ENCODE measurements at places on chromosomes 2 and 18.

DNA sequence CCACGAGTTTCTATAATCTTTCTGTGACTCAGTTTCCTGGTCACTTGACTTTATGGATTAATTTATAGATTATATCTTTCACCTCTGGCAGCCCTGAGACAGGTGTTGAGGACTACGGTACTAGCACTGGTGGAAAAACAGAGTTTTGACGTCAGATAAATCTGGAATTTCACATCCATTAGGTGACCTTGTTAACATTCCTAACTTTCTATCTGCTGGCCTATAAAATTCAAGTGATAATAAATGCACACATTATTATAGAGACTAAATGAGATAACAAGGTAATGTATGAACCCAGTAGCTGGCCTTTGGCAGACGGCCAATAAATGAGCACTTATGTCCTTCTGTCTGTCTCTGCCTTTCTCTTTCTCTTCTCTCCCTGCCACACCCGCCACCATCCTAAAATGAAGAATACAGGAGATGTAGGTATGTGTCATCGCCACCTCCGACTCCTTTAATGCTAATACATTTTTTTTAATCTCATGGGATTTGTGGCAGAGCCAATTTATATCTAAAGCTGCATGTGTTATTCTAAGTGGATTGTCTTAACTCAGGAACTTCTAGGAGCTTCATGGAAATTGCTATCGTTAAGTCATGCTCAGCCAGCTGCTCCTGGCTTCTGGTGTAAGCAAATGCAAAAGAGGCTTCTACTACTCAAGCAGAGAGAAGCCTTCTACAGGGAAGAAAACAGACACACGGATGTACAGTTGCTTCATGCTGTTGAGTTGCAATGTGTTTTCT is 2.3 kb downstream of the TM4SF20 start:
- peak; percentile 26 for DNase-seq

GRCh38 chr2:165681841-165682240 is 112.2 kb downstream of the GALNT3 start:
- DNase-seq = peak; percentile 69

DNA sequence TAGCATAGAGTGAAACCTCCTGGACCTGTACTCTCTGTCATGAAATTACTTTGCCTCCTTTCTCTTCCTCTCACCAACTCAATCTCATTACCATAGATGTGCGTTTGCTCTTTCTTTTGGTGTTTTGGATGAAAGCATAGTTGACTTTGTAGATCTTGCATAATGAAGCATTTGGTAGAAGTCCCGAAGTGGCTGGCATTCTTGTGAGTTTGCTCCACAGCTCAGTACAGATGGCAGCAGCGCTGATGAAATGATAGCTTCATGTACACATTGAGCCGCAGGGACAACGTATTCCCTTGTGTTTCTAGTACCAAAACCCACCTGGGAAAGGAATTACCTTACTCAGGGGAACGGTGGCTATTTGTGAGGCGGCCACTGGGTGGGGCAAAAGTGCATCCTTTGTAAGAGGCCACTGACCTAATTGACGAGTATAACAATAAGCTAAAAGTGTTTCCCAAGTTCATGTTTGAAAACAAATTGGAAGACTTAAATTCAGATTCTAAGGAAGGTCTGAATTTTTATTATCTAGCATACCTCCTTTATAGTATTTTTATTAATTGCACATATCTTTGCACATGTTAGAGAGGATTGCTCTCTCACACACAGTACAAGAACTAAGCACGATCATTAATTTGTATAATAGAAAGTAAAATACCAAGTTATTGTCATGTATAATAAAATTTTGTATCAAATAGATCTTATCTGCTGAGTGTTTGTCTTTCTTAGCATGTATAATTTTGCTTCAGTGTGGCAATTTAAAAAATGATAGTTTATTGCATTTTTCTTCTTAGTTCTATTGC is 25.4 kb upstream of the CDH7 start:
- no peak for DNase-seq

DNA sequence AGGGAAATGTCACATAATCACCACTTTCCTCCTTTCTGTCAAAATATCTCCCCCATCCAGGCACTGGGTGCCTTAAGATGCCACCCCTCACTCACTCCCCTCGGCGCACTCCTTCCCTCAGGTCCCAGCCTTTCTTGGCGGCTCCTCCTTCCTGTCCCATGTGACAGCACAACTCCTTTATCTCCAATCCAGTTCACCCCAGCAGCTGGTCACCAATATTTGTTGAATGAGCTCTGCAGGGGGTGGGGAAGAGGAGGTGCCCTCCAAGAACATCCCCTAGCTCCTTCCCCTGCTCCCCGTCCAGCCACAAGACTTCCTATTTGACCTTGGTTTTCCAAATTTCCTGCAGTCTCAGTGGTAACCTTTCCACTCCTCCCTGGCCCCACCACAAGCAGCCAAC is 31.6 kb upstream of the ID2 start:
- DNase-seq = no peak

DNA sequence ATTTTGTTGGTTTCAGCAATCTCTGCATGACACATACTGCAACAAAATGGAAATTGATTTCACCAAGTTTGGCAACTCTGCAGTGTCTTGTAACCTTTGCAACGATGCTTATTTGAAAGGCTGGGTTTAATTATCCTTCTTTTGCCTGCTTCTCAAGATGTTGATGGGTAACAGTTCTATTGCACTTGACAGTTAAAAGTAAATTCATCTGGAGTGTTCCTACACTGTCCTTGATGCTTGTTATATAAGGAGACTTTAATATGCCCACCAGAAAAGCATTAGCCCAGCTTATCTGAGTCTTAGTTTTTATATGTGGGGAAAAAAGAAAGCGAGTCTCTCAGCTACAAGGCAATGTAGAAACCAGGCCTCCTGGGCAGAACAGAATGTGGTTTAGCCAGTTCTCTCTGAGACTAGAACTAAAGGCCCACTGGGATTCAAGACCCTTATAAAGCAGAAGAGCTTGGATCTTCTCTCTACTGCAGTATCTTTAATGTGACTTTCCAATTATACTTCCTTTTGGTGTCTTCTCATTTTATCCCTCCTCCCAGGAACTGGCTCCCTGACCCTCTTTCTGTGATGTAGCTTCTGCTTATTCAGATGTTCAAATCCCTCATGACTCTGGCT is 106.8 kb upstream of the LYPD6 start:
- DNase-seq = no peak

DNA sequence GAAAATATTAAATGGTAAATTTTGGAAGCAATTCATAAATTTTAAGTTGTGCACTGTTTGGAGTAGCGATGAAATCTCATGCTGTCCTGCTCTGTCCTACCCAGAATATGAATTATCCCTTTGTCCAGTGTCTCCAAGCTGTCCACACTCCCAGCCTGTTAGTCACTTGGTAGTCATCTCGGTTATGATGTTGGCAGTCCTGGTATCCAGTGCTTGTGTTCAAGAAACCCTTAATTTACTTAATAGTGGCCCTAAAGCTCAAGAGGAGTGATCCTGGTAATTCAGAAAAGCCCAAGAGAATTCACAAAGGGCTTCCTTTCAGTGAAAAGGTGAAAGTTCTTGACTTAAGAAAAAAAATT is 71.8 kb upstream of the STAM2 start:
- DNase-seq = peak; percentile 15

DNA sequence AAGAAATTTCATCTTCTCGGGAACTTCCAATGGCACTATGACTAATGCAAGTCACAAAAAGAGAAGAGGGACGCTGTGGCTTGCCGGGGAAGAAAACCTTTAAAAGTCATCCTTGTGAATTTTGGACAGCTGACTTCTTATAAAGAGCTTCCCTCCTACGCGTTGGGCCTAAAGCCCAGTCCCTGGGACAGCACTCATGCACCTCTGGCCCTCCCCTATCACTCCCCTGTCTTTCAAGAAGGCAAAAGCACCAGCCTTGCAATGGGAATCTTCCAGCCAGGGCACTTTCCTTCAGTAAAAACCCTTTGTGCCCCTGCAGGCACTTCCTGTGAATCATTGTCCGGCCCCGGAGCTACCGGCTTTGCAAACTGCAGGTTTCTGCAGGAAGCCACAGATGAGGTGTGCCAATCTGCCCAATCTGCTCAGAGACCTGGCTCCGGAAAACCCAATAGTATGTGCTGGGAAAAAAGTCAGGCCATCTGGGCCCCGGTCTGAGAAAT is 7.1 kb downstream of the MREG start:
- DNase-seq = peak; percentile 61

DNA sequence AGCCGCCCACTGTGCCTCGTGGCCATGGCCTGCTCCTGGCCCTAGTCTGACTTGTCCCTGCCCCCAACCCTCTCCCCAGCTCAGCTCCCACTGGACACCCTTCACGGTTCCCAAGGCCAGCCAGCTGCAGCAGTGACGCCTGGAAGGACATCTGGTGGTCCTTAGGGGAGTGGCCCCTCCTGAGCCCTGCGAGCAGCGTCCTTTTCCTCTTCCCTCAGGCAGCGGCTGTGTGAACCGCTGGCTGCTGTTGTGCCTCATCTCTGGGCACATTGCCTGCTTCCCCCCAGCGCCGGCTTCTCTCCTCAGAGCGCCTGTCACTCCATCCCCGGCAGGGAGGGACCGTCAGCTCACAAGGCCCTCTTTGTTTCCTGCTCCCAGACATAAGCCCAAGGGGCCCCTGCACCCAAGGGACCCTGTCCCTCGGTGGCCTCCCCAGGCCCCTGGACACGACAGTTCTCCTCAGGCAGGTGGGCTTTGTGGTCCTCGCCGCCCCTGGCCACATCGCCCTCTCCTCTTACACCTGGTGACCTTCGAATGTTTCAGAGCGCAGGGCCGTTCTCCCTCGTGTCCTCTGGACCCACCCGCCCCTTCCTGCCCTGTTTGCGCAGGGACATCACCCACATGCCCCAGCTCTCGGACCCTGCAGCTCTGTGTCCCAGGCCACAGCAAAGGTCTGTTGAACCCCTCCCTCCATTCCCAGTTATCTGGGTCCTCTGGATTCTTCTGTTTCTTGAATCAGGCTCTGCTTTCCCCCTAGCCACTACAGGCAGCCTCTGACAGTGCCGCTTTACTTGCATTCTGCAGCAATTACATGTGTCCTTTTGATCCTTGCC is 35.8 kb downstream of the ANO7 start:
- DNase-seq = no peak

DNA sequence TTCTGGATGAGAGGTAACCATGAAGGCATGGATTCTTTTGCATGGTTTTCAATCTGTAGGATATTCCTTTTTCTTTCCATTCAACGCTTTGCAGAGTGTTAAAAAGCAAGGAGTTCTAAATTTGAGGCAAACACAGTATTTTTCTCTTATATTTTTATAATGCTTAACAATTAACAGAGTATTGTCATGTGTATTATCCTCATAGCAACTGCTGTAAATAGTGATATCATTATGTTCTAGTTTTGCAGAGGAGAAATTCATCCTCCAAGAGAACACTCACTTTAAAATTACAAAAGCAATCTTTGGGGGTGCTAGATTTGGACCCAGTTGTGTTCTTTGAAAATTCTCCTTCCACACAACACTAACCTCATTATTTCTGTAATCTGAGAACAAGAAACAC is 58.7 kb downstream of the RDH14 start:
- DNase-seq = no peak

DNA sequence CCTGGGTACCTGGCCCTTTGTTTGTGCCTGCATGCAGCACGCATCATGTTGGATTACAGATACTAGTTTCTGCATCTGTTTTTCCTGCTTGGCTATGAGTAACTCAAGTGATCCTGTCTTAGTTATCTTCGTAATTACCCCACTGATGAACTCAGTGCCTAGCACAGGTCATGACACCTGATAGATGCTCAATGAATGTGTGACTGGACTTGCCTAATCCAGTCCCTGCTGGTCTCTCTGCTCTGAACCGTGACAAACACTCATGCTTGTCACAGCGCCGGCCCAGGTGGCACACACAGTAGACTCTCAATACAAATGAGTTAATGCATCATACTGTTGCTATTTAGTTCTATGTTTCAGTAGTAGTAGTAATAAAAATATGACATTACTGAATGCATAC is 31.2 kb upstream of the NTSR2 start:
- DNase-seq = no peak

DNA sequence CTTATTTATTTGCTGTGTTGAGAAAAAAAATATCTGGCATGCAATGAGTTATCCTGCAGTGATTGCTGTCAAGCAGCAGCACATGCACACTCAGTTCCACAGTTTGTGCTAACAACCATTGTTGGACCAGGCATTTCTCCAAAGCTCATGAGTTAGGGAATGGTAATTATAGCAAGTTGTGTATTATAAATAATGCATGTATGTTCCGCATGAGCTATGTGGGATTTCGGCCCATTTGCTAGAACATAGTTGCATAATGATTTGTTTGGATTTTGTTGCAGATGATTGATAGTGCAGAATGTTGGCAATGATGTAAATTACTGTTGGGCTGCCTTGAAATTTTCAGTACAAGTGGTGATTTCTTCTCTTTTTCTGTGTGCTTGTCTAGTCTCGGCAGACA is 10.7 kb downstream of the KCNJ3 start:
- no peak for DNase-seq

GRCh38 chr18:59083136-59083818 is 56.4 kb upstream of the SEC11C start:
- DNase-seq = no peak

- DNase-seq = no peak
Measured at GRCh38 chr2:207635468-207636200, 10.4 kb upstream of the METTL21A start.

DNA sequence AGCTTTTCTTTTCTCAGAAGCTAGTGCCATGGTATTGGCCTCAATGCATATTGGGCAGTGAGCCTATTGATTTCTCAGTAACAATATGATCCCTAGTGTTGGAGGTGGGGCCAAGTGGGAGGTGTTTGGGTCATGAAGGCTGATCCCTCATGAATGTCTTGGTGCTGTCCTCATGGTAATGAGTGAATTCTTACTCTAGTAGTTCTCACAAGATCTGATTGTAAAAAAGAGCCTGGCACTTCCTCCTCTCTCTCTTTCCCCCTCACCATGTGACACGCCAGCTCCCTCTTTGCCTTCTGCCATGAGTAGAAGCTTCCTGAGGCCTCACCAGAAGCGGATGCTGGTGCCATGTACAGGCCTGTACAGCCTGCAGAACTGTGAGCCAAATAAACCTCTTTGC is 12.8 kb upstream of the TBC1D8 start:
- DNase-seq = no peak

- no peak for DNase-seq
Measured at GRCh38 chr2:55567298-55567697, 47.8 kb downstream of the CFAP36 start.

DNA sequence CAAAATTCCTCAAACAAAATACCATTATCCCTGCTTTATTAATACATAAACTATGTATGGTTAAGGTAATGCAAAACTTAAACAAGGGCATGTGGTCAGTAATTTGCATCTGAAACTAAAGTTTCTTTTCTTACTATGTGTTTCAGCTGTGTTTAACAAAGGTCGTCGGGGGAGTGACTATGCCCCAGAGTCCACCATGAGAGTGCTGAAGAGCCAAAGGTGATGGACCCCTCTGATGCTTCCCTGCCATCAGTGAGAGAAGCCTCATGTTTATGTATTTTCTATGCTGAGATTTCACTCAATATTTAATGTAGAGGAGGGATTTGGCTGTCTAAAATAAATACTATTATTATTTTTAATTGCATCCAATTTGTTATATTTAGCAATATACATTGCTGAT is 707.2 kb upstream of the REG3G start:
- no peak for DNase-seq

GRCh38 chr18:11512096-11513025 is 97.0 kb upstream of the SLC35G4 start:
- peak; percentile 82 for DNase-seq

Data from myocyte (in vitro differentiated cells).